Cortex of kidney (tissue), 1 donor: ENCODE measurements at places on chromosomes 3 and 15.

DNA sequence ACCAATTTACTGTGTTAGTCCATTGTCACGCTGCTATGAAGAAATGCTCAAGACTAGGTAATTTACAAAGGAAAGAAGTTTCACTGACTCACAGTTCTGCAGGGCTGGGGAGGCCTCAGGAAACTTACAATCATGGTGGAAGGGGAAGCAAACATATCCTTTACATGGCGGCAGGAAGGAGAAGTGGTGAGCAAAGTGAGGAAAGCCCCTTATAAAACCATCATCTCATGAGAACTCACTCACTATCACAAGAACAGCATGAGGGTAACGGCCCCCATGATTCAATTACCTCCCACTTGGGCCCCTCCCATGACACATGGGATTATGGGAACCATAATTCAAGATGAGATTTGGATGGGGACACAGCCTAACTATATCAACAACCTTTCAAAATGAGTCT is 20.2 kb downstream of the USF3 start:
- DNase-seq: no peak

DNA sequence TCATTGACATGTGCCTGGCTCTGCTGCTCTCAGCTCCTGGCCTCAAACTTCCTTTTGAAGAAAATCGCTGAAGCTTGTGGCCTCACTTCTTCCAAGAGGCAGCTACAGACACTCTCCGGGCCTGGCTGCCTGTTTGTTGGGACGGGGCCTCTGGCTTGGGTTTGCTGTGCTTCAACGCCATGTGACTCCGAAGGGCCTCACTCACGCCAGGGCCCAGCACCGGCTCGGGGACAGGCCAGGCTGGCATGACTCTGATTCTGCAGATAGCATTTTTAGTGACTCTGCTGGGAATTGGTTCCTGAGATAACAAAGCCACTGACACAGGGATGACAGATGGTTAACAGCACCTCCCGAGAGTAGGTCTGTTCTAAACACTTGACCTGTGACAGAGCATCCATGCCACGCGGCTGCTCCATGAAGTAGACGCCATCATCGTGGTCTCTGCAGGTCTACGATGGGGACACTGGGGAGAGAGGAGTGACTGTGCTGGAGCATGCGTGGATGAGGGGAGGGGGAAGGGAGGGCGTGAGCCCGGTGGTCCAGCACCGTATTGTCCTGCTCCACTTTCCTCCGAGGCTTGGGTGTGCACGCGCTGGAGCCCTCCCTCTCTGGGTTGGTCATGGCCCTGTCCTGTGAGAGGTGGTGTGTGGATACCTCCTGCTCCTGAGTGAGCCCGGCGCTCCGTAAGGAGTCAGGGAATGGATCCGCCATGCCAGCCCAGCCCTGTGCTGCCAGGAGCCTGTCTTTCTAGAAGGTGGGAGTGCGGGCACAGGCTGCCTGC is 133.6 kb downstream of the TJP1 start:
- DNase-seq: no peak

DNA sequence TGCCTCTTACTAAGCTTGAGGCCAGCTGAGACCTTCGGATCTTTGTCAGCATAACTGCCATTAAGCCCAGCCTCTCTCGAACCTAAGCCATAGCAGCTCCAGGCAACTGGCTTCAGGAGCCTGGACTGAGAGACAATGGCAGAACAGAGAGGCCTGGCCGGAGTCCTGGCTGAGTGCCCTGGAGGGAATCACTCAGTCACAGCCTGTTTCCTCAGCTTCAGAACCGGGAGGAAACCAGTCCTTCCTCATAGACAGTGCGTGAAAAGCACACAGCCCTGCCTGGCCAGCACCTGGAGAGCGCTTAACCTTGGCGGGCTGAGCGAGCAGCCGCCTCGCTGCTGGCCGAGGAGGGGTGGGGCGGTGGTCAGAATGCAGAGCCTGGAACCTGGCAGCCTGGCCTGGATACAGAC is 21.6 kb downstream of the RNU5B-1 start:
- DNase-seq: no peak

GRCh38 chr3:184690192-184690883 is 21.5 kb downstream of the MAGEF1 start:
- DNase-seq: no peak

GRCh38 chr3:132394320-132394719 is 23.0 kb upstream of the DNAJC13 start:
- no peak for DNase-seq

- DNase-seq: no peak
These were observed 140.7 kb downstream of the MECOM start for GRCh38 chr3:169522595-169523529.

DNA sequence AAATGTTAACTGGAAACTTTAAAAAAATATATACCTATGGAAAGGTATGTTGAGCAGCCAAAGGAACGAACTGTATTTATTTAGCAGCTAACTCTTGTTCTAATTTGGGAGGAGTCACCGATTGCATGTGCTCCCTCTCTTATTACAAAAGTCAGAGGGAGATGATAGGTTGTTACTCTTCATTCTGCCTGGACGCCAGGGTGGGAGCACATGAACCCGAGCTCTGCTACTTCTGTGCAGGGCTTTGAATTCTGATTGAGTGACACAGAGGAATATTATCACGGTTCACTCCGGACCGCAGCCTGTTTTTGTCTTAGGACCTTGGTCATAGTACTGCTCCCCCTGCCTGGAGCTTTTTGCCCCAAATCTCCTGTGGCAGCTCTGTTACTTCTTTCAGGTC is 36.9 kb upstream of the LRIG1 start:
- DNase-seq: no peak

DNA sequence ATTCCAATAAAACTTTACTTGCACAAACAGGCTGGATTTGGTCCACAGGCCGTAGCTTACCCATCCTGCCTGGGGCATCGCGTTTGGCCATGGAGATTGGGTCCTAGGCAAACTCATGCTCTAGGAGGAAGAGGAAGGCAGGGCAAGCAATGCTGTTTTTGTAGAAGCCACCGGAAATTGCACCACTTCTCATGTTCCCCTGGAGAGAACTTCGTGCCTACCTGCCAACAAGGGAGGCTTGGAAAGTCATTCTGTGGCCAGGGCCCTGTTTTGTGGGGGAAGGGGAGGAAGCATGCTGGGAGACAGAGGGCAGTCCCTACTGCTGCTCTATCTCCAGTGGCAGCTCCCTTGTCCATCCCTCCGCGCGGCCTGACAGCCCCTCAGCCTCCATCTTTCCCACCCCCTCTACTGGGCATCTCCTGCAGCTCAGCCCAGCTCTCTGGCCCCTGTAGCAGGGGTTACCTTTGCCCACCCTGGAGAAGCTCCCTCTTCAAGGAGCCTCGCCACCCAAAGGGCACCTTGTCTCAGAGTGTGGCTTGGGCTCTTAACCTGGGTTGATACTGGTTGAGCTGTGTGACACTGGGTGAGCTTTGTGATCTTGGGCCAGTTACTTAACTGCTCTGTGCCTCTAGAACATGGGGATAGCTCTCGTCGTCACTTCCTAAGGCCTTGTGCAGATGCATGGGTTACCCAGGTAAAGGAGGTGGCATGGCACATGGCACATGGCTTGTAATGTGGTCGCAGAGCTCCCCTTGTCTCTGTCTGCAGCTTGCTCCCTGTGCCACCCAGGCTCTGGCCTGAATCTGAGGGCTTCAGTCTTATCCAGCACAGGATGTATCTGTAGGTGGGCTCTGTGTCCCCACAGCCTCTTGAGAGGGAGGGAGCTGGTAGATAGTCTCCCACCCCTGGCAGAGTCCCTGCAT is 6.1 kb downstream of the ABTB1 start:
- no peak for DNase-seq

- DNase-seq: no peak
These were observed 184.6 kb upstream of the AGTR1 start for GRCh38 chr3:148513096-148513543.

DNA sequence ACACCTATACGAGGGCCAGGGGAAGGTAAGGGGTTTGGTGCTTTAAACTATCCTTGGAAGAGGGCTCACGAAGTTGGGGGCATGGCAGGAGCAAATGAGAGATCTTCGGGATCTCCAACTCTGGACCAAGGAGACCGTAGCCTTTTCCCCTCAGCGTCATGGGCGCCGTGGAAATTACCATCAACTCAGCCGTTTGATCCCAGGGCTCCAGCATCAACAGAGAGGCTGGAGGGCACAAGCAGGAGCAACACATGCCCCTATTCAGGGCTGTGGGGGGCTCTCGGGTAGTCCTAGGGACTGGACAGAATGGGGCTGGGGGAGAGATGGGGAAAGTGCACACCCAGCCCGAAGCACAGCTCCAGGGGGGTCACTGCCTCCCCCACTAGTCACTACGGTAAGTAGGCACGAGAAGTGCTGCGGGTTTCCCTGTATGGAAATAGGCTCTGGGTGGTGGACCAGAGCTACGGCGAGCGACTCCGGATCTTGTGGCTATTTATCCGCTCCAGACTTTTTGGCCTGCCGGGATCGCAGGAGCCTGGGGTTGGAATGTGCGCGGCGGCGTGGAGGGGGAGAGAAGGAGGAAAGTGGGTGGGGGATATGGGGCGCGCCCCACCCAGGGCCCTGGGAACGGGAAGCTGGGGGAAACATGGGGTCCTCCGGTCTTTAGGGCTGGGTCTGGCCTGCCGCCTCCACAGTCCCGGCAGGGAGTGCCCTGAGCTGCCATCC is 539 bp upstream of the LAMB2 start:
- no peak for DNase-seq

DNA sequence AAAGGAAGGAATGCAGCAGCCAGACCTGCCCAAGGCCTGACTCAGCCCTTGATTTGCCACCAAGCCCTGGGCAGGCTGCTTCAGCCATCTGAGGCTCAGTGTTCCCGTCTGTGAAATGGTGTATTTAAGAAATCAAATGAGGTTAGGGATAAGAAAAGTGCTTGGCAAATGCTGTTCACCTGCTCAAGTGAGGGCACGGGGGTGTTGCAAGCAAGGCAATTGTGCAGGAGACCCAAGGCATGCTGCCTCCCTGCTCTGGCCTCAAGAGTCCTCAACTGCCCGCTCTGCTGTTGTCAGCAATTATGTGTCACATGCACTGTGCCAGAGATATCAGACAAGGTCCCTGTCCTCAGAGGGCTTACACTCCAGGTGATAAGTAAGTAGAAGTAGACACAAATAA is 101.8 kb downstream of the TPRA1 start:
- DNase-seq: no peak

- no peak for DNase-seq
These were observed 57.7 kb downstream of the SUCNR1 start for GRCh38 chr3:151931171-151931570.

DNA sequence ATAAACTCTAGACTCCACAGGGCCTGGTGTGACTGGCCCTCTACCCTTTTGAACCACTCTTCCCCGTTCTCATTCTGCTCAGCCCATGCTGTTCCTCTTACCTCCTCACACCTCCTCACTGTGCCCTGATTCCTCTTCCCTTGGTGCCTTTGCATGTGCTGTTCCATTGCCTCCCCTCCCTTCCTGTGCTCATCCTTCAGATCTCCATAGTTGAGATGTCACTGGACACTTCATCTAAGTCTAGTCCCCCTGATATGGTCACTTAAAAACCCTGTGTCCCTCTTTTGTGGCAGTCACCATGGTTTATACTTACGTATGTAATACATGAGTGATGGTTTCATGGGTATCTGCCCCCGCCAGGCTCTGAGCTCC is 69.8 kb downstream of the LSM3 start:
- no peak for DNase-seq

- no peak for DNase-seq
These were observed 71.8 kb downstream of the RBPMS2 start for GRCh38 chr15:64703632-64703959.

DNA sequence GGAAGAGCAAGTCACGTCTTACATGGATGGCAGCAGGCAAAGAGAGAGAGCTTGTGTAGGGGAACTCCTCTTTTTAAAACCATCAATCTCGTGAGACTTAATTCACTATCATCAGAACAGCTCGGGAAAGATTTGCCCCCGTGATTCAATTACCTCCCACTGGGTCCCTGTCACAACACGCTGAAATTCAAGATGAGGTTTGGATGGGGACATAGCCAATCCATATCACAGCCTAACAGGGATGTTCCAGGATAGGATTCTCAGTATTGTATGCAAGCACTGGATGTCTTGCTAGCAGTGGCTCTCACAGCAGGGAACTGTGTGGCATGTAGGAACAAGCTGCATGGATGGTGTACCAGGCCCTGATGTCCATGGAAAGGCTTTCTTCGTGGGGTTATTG is 47.8 kb upstream of the SLC24A5 start:
- DNase-seq: no peak

GRCh38 chr3:174287705-174288104 is 571.4 kb upstream of the NAALADL2 start:
- no peak for DNase-seq

DNA sequence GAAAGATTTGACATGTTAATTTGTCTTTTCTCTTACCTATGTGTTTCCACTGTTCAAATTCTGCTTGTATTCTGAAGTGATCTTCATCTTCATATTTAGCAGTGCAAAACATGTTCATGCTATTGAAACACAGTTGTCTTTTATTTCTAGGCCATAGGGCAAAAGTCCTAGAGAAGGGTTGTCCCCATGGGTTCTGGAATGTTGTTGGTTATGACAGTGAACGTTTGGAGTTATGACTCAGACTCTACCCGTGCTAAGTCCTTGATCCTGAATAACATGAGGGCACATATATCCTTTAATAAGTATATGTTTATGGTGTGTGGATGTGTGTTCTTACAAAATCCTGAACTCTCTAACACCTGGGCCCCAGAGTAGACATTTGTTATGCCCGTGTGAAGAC is 23.0 kb upstream of the ARPP21 start:
- DNase-seq: no peak

- DNase-seq: no peak
These were observed 460.4 kb upstream of the NAALADL2 start for GRCh38 chr3:174398761-174399160.

- DNase-seq: no peak
These were observed 13.1 kb upstream of the SLC35G2 start for GRCh38 chr3:136805795-136806194.

DNA sequence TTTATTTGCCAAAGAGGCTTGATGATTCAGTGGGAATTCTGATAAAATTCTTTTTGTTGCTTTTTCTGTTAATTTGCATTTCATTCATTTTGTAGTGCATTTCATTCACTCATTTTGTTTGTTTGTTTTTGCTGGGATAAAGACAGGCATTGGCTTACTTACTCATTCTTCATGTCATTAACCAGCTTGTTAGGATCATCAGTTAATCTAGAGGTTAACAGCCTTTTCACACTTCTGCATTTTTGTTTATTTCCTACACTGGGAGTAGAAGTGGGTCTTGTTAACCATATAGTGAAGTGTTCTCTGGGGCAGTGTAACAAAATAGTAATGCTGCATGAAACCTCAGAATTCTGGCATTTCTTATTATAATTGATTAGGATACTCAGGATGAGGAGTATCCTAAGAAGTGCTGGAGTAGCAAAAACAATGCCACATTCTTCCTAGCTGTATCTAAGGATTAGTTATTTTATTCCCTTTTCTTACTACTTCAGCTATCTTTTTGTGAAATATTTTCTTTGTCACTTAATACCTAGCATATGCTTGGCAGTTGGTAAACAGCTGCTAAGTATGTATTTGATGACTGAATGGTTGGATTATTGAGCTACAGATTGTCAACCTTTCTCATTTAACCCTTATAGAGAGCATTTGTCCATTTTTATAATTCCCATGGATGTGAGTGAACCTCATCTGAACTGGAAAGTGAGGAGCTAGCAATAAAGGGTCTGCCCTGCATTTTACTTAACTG is 135.7 kb upstream of the LRRFIP2 start:
- DNase-seq: no peak

- DNase-seq: no peak
These were observed 60.4 kb upstream of the CHD2 start for GRCh38 chr15:92839696-92840095.
